Mammary epithelial cell (primary cell): ENCODE measurements at places on chromosomes 3 and 15. TPM values are rescaled to one million over a fixed set of nuclear protein-coding genes. Genes with fewer than 3 reads are reported as not detected.

The SIAH2 gene
- total RNA-seq: 23.7 and 25.0 TPM in 2 replicates

- DNase-seq: peak; percentile 44
Observed at GRCh38 chr3:15794303-15794771, 3.4 kb downstream of the ANKRD28 start.

- DNase-seq: no peak
Observed at GRCh38 chr3:124636101-124636862, 94.0 kb upstream of the UMPS start.

- no peak for DNase-seq
Observed at GRCh38 chr3:182259579-182259978, 533.7 kb upstream of the ATP11B start.

- DNase-seq: no peak
Observed at GRCh38 chr3:198061119-198062067, 101.4 kb downstream of the LMLN start.

DNA sequence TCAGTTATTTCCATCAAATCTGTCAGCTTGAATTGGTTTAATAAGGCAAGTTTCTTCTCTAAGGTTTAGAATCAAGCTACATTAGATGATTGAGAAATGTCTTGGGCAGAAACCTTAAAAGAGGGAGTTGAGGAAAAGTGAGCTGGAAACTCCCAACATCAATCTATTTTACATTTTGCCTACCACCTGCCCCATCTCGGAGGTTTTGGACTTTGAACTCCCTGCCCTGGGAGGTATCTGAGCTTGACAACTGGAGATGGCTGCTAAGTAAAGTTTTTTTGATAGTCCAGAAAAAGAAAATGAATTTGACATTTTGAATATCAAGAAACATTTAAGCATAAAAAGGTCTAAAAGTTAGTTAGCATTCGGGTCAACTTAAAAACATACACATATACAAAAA is 234.2 kb downstream of the NFKBIZ start:
- DNase-seq: no peak

DNA sequence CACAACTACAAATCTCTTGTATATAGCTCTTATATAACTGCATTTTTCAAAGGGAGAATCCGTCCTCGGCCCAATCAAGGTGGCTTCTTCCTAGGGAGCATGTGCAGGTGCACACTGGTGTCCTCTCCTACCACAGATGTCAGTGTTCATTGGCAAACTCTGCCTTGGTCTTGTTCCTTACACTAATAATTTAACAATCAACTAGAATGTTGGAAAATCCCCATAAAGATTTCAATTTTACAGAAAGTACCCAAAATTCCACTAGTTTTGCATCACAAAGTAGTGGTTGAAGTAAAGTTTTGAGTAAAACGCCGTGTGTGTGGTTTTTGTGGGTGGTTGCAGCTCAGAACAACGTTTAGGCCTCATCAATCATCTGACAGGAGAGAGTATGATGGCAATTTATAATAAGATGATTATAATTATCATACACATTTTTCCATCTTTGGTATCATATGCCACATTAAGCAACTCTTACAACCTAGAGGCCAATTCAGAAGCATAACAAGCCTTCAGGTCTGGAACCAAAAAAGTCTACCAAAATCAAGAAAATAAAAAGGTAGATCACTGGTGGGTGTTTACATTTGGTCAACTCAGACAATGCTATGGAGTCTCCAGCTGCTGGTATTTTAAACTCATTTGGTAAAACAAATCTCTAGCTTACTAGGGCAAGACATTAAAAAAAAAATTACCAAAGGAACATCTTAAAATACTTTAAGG is 128.9 kb upstream of the BHLHE40 start:
- DNase-seq: no peak

The ALPK3 gene
- total RNA-seq: 0.16 and 0.27 TPM in 2 replicates

The ADGRG7 gene
- 0.17 TPM for total RNA-seq

GRCh38 chr15:92638709-92639365 is 16.7 kb downstream of the FAM174B start:
- no peak for DNase-seq

DNA sequence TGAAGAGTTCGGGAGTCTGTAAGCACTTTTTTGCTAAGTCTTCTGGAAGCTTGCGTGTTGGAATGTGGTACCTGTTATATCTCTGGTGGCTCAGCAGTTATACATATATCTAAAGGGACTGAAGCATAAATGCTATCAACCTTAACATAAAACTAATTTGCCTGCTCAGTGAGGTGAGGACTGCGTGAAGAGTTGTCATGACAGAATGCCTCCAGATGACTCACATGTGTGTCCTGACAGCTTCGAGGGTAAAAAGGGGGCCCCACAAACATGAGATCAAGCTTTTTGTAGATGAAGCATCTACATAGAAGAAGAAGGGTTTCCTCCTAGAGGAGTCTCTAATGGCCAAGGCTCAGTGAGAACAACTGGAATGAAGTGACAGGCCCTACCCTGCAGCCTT is 88.8 kb upstream of the C3orf80 start:
- DNase-seq: no peak

GRCh38 chr3:59429198-59429597 is 379.4 kb upstream of the CFAP20DC start:
- DNase-seq: no peak

The GP5 gene
- 0.17 TPM for total RNA-seq

The GOLGA8J gene
- not detected for total RNA-seq

The CPN2 gene
- total RNA-seq: not detected in 2 replicates

The CHRM5 gene
- total RNA-seq: under 0.01 TPM

The MESP1 gene
- total RNA-seq: not detected in 2 replicates

GRCh38 chr15:80465626-80466005 is 61.4 kb downstream of the ARNT2 start:
- no peak for DNase-seq

GRCh38 chr15:98746375-98747155 is 98.2 kb downstream of the IGF1R start:
- no peak for DNase-seq

GRCh38 chr3:14300721-14301399 is 101.5 kb upstream of the SLC6A6 start:
- no peak for DNase-seq

DNA sequence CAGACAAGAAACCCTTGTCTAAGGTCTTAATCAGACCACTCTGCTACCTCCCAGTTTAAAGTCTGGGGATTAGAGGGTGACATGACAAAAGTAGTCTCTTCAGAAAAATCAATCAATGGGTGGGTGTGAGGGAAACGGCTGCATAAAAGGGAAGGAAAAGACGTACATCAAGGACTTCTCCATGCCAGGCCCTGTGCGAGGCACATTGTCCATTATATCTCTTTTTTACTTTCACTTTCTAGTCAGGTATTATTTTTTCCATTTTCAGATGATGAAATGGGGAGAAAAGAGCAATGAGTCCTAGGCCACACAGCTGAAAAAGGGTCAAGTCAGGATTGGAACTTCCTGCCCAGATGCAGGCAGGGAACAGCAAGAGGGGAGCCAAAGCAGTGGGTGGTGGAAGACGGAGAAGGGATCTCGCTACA is 4.6 kb upstream of the CX3CR1 start:
- DNase-seq: no peak

The FGF7 gene
- 0.50 TPM for total RNA-seq

- no peak for DNase-seq
Observed at GRCh38 chr15:40900256-40901052, 6.2 kb downstream of the VPS18 start.

GRCh38 chr3:13054341-13055285 is 18.6 kb downstream of the IQSEC1 start:
- DNase-seq: no peak

- DNase-seq: no peak
Observed at GRCh38 chr3:143726727-143727126, 121.5 kb downstream of the SLC9A9 start.

DNA sequence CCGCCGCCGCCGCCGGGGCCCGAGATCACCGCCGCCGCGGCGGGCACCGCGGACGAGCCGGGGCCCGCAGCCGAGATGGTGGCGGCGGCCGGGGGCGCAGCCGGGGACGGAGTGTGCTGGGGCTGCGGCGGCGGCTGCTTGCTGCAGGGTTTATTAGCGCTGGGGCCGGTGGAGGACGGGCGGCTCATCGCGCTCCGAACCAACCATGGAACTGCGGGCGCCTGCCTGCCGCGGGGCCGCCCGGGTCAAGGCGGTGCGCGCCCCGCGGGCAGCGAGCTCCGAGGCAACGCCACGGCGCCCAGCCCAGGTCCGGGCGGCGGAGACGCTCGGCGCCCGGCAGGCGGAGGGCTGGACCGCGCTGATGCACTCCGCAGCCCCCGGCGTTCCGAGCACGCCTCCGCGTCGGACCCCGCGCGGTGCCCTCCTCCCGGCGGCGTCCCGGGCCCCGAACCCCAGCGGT is 277 bp downstream of the SIAH2 start:
- DNase-seq: no peak

- no peak for DNase-seq
Observed at GRCh38 chr15:44129911-44130310, 65.2 kb downstream of the FRMD5 start.

DNA sequence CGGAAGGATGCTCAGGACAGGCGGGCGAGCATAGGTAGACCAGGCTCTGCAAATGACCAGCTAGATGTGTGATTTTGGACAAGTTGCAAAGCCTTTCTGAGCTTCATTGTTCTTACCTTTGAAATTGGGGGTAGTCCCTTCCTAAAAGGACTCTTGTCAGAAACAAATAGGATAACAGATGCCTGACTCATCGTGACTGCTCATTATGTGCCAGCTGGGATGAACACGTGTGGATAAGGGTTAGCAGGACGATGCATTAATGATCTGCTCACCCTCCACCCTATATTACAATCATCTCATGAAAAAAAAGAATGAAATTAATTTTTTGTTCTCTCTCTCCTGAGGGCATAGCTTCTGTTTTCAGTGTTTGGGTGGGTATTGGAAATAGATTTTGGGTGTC is 223.4 kb downstream of the NR2F2 start:
- DNase-seq: peak; percentile 8

DNA sequence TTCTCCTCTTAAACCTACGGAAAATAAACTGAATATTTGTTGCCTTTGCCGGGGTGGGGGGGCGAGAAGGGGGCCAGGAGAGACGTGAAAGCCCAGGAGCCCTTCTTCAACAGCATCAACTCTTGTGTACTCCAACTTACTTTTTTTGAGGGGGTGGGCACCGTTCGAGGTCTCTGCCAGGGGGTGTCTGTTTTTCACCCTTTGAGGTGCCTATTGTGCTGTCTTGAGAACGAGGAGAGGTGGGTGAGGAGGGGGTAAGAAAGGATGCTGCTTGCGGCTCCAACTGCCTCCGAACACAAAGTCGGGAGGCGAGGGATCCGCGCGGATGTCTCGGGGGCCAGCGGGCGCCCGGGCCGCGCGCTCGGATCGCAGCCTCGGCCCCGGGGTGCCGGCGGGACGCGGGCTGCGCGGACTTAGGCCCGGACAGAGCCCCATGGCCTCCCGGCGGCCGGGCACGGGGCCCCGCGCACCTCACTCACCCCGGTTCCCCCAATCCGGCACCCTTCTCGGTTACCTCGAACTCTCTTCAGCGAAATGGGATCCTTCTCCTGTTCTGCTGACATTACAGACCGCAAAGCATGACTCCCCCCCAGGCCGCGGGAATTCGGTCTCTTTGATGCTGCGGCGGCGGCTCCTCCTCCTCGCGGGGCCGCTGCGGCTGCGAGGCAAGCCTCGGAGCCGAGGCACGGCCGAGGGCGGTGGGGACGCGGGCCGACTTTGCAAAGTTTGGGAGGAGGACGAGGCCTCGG is 650 bp downstream of the PYGO1 start:
- peak; percentile 21 for DNase-seq

DNA sequence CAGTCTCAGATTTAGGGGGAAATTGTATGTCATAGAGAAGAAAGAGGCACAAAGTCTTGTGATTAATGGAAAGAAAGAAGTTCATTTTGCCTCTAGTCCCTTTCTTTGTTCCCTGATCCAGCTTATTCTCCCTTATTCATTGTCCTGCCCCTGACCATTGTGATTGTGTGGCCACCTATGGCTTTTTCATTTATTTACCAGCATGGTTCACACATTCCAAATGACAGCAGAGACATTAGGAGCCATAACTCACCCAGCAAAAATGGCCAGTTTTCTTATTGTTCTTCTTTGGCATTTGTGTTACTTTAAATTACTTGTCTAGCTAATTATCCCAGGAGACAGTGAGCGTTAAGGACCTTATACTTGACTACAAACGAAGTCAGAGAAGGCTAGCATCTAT is 36.3 kb upstream of the SGO1 start:
- DNase-seq: no peak

DNA sequence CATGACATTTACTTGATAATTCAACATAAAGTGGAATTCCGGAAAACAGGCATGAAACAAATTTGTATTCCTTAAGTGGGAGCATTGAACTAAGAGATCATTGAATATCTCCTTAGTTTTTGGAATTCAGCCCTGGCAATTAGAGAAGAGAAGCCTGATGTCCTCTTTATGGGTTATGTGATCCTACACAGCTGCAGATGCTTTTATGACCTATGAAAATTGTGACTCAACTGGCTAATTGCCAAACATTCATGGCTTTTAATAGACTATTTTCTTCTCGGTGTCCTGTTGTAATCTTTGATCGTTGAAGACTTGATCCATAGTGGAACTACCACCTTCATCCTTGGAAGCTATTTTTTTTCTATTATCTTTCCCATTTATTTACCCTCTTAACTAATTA is 46.1 kb downstream of the AGBL1 start:
- DNase-seq: no peak
